ENCODE measurements at places on chromosomes 4 and X.
A peak's percentile ranks its signal among the peaks of the same experiment; 100 is the strongest.

- H3K4me1 ChIP-seq, result peaks cover 3% of the 10 kb centered on the region
- no peak overlapping the region for H3K27ac ChIP-seq
- H3K36me3 ChIP-seq, result no peaks in the 10 kb centered on the region
- no peak overlapping the region for H3K4me3 ChIP-seq
- DNase-seq, result no peak
Measured at GRCh38 chrX:122770581-122770980, 413.5 kb upstream of the GRIA3 start.

- no peak for DNase-seq
- peaks cover 82% of the 10 kb centered on the region for H3K27me3 ChIP-seq
- no peak overlapping the region for H3K27ac ChIP-seq
- no peaks in the 10 kb centered on the region for H3K36me3 ChIP-seq
Measured at GRCh38 chr4:163344147-163345125, 744 bp downstream of the NPY5R start.

GRCh38 chr4:118756958-118757357 is 71.8 kb downstream of the METTL14 start:
- no peak overlapping the region for H3K4me3 ChIP-seq
- H3K27me3 ChIP-seq, result no peaks in the 10 kb centered on the region
- peak overlapping the region; percentile 76 for H3K27ac ChIP-seq
- no peak for DNase-seq
- H3K36me3 ChIP-seq, result peaks cover 6% of the 10 kb centered on the region
- peaks cover 82% of the 10 kb centered on the region for H3K4me1 ChIP-seq

- no peak overlapping the region for H3K27ac ChIP-seq
- no peaks in the 10 kb centered on the region for H3K36me3 ChIP-seq
- no peak for DNase-seq
- H3K4me3 ChIP-seq, result no peak overlapping the region
- no peaks in the 10 kb centered on the region for H3K27me3 ChIP-seq
Measured at GRCh38 chr4:119930546-119930945, 136.1 kb downstream of the MAD2L1 start.

DNA sequence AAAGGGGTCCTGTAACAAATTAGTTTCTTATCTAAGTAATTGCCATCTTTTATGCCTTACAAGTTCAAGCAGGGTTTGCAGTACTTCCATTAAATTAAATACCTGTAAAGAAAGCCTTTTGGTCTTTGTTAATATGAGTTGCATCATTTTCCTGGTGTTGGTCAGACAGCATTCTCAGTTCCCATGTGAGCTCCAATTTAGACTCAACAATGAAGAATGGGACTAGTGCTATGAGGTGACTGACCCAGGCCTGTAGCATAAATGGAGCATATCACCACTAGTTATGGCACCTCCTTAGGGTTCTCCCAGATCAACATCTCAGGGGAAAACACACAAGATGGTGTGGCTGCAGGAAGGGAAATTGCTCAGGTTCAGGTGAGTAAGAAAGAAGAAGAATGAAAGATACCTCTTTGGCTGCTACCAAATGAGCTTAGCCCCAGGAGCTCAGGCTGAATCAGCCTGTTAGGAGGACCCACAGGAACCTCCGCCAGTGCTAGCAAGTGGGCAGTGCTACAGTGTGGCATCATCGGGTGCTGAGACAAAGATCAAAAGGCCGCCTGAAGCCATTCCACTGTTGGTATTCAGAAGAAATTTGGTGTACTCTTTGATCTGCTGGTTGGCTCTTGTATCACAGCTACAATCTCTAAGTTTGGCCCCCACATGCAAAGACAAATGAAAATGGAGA is 1.8 kb downstream of the TTC29 start:
- DNase-seq, result no peak
- H3K36me3 ChIP-seq, result no peaks in the 10 kb centered on the region
- H3K4me1 ChIP-seq, result peaks cover 10% of the 10 kb centered on the region
- H3K27me3 ChIP-seq, result peaks cover 35% of the 10 kb centered on the region

- no peak overlapping the region for H3K27ac ChIP-seq
- DNase-seq, result no peak
- peaks cover 29% of the 10 kb centered on the region for H3K4me1 ChIP-seq
- no peak overlapping the region for H3K4me3 ChIP-seq
Measured at GRCh38 chr4:108449129-108449528, 171.2 kb upstream of the RPL34 start.

DNA sequence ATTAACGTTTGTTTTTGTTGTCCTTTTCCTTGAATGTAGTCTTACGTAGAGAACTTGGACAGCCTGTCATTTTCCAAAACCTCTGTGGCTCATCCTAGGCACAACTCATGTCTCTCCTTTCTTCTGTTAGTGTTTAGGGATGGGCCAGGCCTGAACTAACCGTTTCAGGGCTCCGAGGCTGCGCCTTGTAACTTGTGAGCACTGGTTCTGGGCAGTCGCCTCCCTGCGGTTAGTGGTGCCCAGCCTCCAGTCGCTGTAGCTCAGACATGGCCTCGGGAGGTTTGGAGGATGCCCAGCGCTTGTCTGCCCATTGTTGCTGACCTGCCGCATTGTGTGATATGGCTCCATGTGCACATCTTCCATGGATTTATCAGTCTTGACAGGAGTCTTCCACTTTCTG is 32.8 kb downstream of the TMEM131L start:
- peaks cover 17% of the 10 kb centered on the region for H3K4me1 ChIP-seq
- DNase-seq, result no peak
- no peaks in the 10 kb centered on the region for H3K36me3 ChIP-seq
- no peak overlapping the region for H3K27ac ChIP-seq
- H3K27me3 ChIP-seq, result no peaks in the 10 kb centered on the region
- H3K4me3 ChIP-seq, result no peak overlapping the region

DNA sequence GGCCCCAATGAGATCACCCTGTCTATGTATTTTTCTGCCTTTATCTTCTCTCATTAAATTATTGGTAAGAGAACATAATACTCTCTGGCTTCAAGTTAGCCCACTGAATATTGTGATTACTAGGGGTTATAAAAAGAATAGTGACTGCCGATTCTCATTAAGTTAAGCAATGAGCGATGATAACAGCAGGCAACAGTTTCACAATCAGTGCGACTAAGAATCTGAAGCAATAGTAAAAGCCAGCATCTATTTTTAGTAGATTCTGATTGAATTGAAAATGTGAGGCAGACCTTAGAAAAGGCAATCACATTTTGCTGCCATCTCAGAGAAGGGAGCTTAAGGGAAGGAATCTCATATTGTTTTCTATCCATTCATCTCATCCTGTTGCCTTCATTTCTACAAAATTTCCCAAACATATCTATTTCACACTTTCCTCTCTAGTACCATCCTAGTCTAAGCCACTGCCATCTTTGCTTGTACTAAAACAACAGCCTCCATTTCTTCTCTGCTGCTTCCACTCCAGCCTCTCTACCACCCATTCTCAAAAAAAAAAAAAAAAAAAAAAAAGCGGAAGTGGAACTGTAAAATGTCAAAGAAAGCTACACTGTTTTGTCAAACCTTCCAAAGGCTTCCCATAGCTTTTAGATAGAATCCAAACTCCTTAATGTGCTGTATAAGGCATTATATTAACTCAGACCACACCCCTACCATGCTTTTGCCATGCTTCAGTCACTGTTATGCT is 17.4 kb downstream of the GABRA4 start:
- H3K4me3 ChIP-seq, result no peak overlapping the region
- peaks cover 57% of the 10 kb centered on the region for H3K27me3 ChIP-seq

- H3K36me3 ChIP-seq, result peaks cover 4% of the 10 kb centered on the region
- no peak overlapping the region for H3K4me3 ChIP-seq
- no peak for DNase-seq
- H3K27ac ChIP-seq, result no peak overlapping the region
Measured at GRCh38 chr4:183158062-183158461, 59.0 kb downstream of the WWC2 start.

GRCh38 chr4:156475322-156475721 is 496.3 kb downstream of the PDGFC start:
- H3K4me3 ChIP-seq, result no peak overlapping the region
- no peak for DNase-seq
- no peaks in the 10 kb centered on the region for H3K27me3 ChIP-seq
- H3K36me3 ChIP-seq, result no peaks in the 10 kb centered on the region
- H3K27ac ChIP-seq, result peak overlapping the region; percentile 50
- peaks cover 16% of the 10 kb centered on the region for H3K4me1 ChIP-seq

DNA sequence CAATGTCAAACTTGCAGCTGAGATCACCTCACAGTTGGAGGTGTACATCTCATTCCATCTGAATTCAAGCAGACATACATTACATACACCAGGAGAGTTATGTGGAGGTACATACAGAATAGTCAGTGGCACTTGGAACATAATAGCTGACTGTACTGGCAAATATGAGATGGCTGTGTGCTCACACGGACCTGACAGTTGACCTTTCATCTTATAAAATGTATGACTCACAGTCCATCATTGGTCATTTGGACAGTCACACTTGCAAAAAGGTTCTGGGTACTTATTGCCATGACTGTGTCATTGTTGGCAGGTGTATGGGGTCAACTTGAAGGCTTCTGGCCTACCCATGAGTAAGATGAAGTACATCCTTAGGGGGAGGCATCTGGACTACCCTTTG is 88.6 kb upstream of the WDR1 start:
- H3K36me3 ChIP-seq, result no peaks in the 10 kb centered on the region
- no peak overlapping the region for H3K27ac ChIP-seq
- no peaks in the 10 kb centered on the region for H3K27me3 ChIP-seq
- peaks cover 2% of the 10 kb centered on the region for H3K4me1 ChIP-seq
- no peak overlapping the region for H3K4me3 ChIP-seq
- DNase-seq, result no peak
